NCI-H1694 treated with DMSO at 0.1 percent for 48 hours (cell line): ENCODE measurements at places on chromosomes 6 and 20.

DNA sequence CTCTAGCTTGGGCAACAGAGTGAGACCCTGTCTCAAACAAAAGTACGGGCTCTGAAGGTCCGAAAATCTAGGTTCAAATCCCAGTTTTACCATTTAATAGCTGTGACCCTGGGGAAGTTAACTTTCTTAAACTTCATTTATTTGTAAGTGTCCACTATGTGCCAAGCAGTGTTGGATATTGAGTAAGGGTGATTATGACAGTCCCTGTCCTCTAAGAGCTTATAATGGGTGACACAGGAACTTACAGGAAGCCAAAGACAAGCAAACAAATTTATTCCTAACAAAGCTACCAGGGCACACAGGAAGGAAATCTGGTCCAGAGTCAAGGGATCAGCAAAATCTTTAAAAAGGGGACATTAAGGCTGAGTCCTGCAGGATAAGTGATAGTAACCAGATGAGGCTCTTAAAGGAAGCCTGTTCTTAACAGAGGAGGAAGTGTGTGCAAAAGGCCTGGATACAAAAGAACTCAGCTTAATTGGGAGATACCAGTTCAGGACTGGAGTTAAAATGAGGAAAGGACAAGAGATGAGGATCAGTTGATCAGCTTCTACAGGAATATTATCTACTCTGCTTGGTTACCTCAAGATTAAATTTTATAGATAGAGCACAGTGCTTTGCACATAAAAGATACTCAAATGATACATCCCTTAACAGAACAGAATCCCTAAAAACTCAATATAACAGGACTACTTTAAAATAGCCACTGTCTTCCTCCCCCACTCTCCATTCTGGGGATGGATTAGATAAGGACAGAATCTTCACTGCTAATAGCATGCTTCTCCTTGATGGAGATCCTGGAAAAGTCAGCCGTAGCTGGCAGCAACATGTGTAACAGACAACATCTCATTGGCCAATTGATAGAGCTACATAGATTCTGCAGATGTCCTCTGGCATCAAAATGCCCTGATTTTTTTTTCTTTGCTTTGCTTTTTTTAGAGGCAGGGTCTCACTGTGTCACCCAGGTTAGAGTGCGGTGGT is 6.1 kb downstream of the SNX3 start:
- no peak for DNase-seq

DNA sequence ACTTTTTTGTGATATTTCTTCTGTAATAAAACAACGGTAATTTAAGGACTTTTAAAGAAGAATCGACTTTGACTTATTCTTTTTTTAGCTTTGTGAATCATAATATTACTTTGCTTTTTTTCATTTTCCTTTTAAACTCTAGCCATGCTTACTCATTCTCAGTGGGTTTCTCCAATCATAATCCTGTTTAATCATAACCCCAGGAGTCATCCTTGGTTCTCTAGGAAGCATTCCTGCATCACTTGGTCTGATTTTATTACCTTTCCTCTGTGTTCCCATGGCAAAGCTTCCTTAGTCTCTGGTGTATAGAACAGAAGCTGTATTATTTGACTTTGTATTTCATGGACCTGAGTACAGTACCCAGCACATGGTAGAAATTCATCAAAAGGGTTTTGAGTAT is 223.5 kb downstream of the CDKAL1 start:
- DNase-seq, result no peak

- no peak for DNase-seq
These were observed 107.1 kb downstream of the MRPL14 start for GRCh38 chr6:44020148-44020547.

DNA sequence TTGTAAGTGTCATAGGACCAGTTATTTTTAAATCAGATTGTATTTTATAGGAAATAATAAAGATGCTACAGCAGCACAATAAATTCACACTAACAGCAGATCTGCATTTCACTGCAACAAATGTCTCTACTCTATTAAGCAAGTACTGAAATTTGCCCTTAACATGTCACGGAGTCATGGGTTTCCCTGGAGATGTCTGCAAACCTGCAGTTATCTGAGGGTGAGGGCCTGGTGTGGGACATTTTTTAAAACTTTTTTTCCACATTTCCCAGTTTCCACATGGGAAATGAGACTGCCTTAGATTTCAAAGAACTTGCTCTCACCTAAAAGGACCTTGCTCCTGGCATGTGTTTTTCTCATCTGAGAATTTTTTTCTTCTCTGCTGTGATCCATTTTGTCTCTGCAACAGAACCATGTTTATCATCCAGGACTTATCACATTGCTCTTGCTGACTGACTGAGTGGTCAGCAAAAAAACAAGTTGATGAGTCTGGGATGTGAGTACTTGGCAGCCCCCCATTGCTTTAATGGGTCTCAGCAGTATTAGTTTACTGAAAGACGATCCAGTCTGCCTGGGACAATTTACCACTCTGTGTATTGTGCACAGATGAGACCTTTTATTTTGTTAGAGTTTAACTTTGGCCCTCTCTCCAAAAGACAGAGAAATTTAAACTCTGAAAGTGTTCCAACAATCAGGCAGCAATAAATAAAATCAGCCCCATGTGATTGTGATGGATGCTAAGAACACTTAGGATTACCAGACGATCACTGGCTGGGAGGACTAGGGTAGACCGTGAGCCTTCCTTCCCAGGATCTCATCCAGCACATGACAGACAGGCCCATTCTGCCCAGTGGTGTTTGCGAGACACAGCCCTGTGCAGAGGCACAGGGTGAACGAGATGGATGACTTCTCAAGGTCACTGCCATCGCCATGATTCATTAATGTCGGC is 268.8 kb downstream of the BTBD9 start:
- DNase-seq, result no peak

DNA sequence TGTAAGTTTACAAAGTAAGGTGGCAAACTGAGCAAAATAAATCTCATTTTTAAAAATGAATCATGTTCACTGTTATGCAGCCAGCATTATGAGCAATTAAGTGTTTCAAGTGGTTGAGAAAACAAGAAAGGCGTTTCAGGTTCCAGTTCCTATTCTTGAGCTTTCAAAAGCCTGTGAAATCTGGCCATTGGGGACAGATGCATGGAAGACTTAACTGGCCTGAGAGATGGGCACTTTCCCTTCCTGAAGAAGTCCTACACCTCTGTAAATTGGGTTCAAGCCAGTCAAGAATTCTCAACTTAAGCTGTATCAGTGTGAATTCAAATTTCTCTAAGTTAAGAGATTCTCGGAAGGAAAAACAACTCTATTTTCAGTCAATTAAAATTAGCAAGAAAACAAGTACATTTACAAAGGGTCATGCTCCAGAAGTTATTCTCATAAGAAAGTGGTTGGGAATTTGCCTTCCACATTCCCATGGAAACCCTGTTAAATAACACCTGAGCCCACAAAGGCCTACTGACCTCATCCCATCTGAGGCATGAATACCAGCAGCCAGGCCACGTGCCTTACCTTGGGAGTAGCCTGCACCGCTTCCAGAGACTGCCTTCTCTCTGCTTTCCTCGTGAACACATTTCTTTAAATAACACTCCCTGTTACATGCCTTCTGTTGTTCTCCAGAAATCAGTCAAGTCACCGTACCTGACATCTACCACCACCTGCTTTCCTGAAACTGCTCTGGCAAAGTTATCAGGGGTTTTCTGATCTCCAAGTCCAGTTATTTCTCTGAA is 19.4 kb downstream of the MAP3K5 start:
- DNase-seq, result no peak

DNA sequence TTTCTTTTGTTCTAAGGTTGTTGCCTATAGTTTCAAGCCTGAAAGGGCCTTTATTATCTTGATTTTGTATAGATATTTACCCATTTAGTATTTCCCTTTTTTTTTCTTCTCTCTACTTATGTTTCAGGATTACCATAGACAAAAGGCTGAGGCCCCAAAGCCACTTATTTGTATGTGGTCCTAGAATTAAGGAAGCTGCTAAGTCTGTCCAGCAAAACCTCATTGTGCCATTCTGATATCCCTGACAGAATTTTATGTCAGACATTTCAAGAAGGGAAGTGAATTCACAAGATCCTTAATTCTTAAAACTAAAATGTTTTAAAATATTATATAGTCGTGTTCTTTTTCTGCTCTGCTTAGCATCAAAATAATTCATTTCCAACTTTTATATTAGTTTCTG is 6.9 kb downstream of the HAO1 start:
- no peak for DNase-seq

DNA sequence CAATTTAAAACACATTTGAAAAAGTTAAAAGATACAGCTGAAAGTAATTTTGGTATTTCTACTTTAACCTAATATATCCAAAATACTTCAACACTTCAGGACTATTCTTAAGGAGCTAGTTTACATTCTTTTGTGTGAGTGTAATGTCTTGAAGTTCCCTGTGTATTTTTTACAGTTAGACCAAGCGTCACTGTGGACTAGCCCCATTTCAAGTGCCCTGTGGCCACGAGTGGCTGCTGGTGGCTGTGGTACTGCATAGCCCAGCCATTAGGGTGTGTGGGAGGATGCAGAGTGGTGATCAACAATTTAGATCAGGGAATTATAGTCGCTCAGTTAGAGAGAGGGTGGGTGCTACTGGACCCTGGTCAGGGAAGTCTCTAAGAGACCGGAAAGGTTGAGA is 869 bp upstream of the CST5 start:
- DNase-seq, result no peak

DNA sequence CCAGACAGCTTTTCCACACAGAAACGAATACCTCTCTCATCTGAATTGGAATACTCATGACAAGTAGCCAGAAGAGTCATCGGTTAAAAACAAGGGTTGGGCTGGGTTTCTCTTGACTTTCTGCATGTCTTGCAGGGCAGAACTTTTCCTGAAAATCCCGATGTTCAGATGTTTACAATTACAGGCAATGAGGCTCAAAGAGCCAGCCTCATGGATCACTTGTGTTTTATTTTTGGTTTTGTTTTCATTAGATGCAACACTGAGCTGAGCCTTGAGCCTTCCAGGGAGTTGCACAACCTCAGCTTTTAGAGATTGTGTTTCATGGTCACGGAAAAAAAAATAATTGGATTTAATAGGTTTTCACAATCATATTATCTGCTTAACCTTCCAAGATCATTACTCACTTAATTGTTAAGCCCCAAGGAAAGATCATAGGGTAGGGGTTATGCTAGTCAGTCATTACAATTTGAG is 288.1 kb upstream of the PRDM1 start:
- DNase-seq, result no peak

GRCh38 chr6:15287670-15288375 is 42.0 kb downstream of the JARID2 start:
- no peak for DNase-seq

- DNase-seq, result no peak
These were observed 1.7 kb downstream of the KHDC3L start for GRCh38 chr6:73364121-73364520.

GRCh38 chr6:150894935-150895552 is 29.5 kb downstream of the MTHFD1L start:
- peak; percentile 67 for DNase-seq

GRCh38 chr6:26519359-26519758 is 18.8 kb upstream of the HMGN4 start:
- no peak for DNase-seq

- DNase-seq, result no peak
These were observed 40.3 kb downstream of the RBM38 start for GRCh38 chr20:57431539-57431835.

- DNase-seq, result no peak
These were observed 231.1 kb downstream of the SOX4 start for GRCh38 chr6:21824431-21825177.

DNA sequence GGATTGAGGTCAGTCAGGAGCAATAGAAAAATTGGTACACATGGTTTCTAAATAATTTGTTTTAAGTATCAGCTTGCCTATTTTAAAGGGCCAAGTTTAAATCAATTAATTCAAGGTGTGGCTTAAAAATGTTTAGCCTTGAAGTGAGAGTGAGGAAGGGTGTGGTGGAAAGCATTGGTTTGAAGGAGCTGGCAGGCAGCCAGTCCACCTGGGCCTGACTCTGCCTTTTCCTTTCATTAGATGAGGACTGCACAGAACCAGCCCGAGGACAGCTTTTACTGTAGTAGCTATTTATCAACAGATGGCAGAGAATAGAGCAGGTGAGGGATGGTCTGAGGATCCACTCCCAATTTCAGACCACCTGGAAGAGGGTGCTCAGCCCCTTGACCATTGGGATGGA is 42.4 kb downstream of the DHX35 start:
- no peak for DNase-seq

- DNase-seq, result no peak
These were observed 12.3 kb downstream of the RIN2 start for GRCh38 chr20:19770375-19770774.

GRCh38 chr20:63056236-63057170 is 49.7 kb upstream of the BHLHE23 start:
- peak; percentile 14 for DNase-seq

DNA sequence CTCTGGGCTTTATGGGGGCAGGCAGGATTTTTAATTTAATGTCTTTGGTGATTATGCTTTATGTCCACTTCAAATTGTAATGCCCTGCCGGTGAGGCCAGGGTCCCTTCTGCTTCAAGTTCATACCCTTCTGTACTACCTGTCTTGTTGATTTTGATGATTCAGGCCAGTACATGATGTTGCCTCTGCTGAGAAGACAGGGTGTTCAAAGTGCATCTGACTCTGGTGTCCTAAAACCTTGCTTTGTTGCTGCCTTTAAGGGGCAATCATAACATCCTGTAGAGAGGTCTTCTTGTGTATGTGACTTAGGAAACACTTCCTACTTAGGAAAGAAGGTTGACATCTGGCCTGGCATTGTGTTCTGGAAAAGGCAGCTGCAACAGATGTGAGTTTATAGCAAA is 113.2 kb downstream of the TMEM170B start:
- no peak for DNase-seq

DNA sequence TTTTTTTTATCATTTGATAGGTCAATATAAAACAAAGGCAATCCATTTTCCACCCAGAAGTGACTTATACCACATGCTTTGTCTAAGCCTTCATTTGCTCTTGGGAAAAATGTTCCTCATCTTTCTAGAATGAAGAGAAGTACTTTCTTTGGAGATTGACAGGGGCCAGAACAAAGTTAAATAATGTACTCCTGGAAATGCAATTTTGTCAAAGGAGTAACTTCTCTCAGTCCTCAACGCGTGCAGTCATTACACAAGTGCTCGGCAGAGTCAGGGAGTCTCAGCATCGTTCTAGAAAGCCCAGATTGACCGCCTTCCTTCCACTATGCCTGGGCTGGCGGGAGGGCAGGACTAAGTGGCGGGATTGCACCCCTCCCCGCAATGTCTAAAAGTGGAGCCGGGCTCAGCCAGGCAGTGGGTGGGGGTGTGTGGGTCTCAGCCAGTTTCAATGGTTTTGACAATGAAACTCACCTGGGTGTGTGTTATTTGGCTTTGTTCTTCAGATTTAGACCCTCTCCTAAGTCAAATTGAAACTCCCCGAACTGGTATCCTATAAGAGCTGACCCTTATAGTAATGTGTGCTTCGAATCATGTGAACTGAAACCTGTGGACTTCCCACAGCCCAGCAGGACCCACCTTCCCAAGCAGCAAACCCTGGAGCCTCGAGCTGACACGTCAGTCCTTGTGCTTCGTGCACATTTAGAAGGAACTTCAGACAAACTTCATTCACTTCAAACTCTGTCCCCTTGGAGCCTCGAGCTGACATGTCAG is 63.2 kb upstream of the DUSP22 start:
- DNase-seq, result no peak

GRCh38 chr6:15916581-15916980 is 212.3 kb upstream of the MYLIP start:
- DNase-seq, result no peak
